Caco-2 (cell line): ENCODE measurements at places on chromosomes 1 and 21.
A peak's percentile ranks its signal among the peaks of the same experiment; 100 is the strongest.

GRCh38 chr1:113215015-113215414 is 142.0 kb downstream of the LRIG2 start:
- peaks cover 48% of the 10 kb centered on the region for H3K4me1 ChIP-seq
- peak overlapping the region; percentile 55 for H3K27ac ChIP-seq
- H3K4me3 ChIP-seq, result no peak overlapping the region

GRCh38 chr1:244850099-244850852 is 14.1 kb downstream of the HNRNPU start:
- H3K27me3 ChIP-seq, result no peaks in the 10 kb centered on the region
- 0 out of 2 replicates have a peak, but pooled peaks cover 5% of the 10 kb centered on the region for H3K4me1 ChIP-seq
- H3K36me3 ChIP-seq, result no peaks in the 10 kb centered on the region; the same call in 1 of the 2 replicates
- DNase-seq, result no peak

- no peak overlapping the region for H3K27ac ChIP-seq
- H3K27me3 ChIP-seq, result no peaks in the 10 kb centered on the region
- no peaks in the 10 kb centered on the region for H3K4me1 ChIP-seq
- no peaks in the 10 kb centered on the region for H3K36me3 ChIP-seq
- no peak overlapping the region for H3K4me3 ChIP-seq
Observed at GRCh38 chr1:166089804-166090203, 77.0 kb downstream of the FAM78B start.

DNA sequence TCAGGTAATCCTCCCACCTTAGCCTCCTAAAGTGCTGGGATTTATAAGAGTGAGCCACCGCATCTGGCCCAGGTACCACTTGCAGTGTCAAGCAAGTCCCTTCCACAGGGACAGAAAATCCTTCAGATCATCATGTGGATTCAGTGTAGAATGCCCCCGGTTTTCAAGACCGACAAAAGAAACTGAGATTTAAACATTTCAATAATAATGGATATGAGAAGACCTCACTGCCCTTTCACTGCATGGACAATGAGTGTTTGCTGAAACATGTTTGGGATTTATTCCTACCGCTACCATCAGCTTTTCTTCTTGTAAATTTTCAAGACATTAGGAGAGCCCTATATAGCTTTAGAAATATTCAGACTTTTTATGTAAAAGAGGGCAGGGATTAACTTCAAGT is 41.5 kb downstream of the HTR6 start:
- DNase-seq, result no peak
- no peaks in the 10 kb centered on the region for H3K36me3 ChIP-seq
- H3K27ac ChIP-seq, result no peak overlapping the region
- no peak overlapping the region for H3K4me3 ChIP-seq
- H3K27me3 ChIP-seq, result no peaks in the 10 kb centered on the region
- no peaks in the 10 kb centered on the region for H3K4me1 ChIP-seq

DNA sequence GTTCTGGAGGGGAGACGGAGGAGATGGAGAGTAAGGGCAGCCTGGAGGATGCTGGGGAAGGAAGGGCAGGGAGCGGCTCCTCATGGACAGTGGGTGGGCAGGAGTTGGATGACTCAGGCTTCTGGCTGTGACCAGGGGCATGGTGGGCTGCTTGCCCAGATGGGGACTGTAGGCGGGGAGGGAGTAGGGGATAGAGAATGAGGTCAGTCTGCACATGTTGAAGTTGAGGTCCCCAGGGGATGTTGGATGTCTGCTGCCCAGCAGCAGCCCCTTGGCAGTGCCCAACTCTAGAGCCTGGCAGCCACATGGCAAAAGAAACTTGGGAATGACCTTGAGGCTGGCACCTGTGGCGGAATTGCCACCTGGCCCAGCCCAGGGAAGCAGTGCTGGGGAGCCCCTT is 6.4 kb downstream of the SELENON start:
- H3K4me1 ChIP-seq, result no peaks in the 10 kb centered on the region
- no peak for DNase-seq
- no peak overlapping the region for H3K27ac ChIP-seq
- H3K4me3 ChIP-seq, result no peak overlapping the region
- no peaks in the 10 kb centered on the region; the same call in 1 of the 2 replicates for H3K36me3 ChIP-seq
- H3K27me3 ChIP-seq, result no peaks in the 10 kb centered on the region
